ENCODE measurements at places on chromosomes 3 and 15. TPM values are rescaled to one million over a fixed set of nuclear protein-coding genes. Genes with fewer than 3 reads are reported as not detected.
A peak's percentile ranks its signal among the peaks of the same experiment; 100 is the strongest.

- no peak for DNase-seq
Observed at GRCh38 chr15:70466305-70466704, 297.1 kb downstream of the UACA start.

The COLQ gene
- 0.44 TPM for total RNA-seq

DNA sequence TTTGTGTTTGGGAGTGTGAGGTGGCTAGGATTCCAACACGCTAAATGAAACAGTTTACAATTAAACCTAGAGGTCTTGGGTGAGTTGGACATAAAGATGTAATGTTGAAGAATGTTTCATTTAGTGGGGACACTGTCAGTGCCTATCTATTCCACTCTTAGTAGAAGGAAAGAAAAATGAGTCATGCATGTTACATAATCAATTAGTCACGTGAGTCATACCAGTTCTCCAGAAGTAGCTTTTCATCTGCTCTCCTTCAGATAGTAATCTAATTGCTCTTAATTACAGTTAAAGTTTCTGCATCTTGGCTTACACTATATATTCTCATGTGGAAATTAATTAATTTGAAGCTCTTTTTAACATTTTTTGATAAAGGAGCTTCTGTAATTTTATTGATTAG is 115.7 kb upstream of the P2RY1 start:
- DNase-seq = no peak

GRCh38 chr15:76333720-76334437 is 2.7 kb upstream of the ISL2 start:
- DNase-seq = no peak

DNA sequence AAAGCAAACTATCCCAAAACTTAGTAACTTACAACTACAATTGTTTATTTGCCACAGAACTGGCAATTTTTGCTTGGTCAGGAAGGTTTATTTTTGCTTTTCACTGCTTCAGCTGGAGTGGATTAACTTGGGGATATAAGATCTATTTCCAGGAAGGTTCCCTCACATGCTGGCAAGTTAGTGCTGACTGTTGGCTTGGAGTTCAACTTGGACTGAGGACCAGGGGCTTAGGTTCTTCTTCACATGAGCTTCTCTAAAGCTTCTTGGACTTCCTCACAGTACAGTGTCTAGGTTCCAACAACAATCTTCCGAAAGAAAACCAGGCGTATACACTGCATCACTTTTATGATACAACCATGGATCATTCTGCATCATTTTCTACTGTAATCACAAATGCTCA is 264.4 kb downstream of the CHL1 start:
- no peak for DNase-seq

DNA sequence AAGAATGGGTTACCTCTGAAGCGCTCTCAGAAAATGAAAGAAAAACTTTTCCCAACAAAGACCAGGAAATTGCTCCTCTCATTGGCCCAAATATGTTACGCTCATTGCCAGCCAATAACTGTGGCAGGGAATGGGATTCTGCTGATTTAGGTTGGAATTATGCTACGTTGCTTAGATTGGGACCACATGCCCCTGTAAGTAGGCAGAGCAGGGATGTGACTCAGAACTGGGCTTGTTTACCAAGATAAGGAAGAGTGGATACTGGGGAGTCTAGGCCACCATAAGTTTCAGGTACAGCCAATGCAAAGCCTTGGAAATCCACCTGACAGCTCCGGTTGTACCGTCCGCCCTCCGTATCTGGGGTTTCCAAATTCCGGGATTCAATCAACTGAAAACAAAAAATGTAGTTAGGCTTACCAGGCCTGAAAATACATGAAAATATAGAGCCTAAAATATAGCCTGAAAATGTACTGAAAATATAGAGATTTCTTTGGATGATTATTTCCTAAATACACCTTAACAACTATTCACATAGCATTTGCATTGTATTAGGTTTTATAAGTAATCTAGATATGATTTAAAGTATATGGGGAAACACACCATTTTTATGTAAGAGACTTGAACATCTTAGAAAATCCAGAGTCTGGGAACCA is 1.5 kb upstream of the TCF12 start:
- DNase-seq = peak; percentile 12

DNA sequence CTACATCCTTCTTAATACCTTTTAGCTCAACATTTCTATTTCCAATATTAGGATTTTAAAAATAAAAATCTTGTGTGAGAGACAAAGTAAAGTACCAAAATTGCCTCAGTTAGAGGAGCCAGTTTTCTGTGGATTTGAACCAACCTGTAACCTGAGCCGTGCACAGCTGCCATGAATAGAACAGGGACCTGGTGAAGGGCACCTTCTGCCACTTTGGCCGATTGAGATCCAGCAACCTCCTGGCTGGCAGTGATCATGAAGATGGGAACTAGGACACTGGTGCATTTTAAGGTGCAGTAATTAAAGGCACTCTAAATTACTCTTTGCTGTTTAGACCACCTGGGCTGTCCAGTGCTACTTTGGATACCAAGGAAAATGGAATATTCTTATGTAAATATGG is 34.3 kb upstream of the TRAK1 start:
- DNase-seq = no peak

DNA sequence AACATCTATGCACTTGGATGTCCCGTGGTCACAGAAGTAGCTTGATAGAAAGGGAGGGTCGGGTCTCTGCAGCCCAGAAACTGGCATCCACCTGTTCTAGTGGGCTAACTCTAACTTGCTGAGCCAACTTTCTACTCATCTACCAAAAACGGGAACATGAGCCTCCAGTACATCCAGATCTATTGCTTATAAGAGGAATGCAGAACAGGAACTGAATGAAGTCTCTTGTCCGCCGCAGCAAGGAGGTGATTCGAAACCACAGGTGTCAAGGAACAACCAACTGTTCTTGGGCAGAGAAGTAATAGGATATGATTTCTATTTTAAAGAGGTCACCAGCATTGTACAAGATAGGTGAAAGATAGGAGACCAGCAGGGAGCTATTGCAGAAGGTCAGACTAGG is 17.9 kb downstream of the TERC start:
- DNase-seq = no peak

The ZKSCAN7 gene
- 1.2 TPM for total RNA-seq

DNA sequence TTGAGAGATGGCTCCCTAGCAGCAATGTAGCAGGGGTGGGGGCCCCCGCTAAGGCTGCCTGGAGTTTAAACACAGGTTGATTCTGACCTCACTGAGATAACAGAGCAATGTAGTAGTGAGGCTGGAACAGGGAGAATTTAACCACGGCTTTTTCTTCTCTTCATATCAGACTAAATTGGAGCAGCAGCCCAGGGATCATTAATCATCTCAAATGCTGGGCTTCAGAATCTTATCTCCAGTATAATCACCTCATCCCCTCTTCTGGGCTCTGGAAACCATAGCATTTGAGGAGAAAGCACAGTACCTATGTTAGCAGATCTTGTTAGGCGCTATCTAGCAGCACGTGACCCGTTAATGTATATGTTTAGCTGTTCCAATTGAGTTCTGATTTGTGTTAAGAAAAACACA is 25.4 kb upstream of the DET1 start:
- DNase-seq = no peak

DNA sequence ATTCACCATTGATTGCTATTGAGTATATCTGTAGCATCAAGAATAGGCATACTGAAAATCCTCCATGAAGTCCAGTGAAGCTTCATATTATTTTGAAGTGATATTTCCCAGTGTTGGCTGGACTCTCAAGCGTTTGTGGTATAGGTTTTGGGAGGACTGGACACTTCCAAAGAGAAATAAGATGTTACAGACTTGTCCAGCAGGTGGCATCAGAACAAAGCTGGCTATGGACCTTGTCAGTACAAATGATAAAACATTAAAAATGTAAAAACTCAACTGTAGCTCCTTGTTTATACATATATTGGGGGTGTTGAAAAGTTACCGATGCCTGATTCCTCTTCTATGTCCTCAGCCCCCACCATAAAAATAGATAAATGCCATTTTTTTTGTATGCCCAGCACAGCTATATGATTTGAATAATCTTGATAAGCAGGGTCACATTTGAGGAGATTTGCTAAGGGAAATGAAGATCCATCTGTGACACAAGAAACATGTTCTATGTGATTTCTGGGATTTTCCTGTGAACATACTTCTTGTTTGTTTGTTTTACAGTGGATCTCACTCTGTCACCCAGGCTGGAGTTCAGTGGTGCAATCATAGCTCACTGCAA is 54.5 kb upstream of the GOLGA6B start:
- DNase-seq = peak; percentile 75

The CRYGS gene
- 1.2 TPM for total RNA-seq

- no peak for DNase-seq
Observed at GRCh38 chr3:125679258-125679657, 84.0 kb upstream of the OSBPL11 start.

GRCh38 chr3:125186261-125186787 is 26.2 kb downstream of the SLC12A8 start:
- no peak for DNase-seq

DNA sequence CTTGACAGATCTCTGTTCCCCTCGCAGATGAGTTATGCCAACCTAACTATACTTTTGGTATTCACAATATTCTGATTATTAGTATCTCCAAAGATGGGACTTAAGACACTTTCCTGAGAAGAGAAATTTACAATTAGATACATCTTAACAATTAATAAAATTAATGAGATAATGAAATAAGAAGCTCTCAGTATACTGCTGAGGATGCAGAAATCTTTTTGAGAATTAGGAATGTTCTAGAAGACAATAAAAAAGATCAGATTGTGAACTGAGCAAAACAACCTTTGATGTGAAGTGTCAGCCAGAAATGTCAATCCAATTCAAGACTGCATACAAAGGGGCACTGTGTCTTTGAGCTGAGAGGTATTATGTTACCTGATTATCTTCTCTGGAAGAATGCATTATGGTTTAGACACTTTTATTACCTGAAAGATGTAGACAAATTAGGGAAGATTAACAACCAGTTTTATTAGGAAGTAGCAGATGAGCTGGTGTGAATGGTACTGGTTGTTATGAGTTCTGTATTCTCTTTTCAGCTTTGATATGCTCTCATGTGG is 262.9 kb downstream of the TIGIT start:
- DNase-seq = no peak

GRCh38 chr3:31876331-31876730 is 104.7 kb downstream of the OSBPL10 start:
- peak; percentile 65 for DNase-seq

The SLC2A2 gene
- not detected for total RNA-seq

GRCh38 chr3:12192173-12192572 is 33.5 kb upstream of the TIMP4 start:
- DNase-seq = no peak

DNA sequence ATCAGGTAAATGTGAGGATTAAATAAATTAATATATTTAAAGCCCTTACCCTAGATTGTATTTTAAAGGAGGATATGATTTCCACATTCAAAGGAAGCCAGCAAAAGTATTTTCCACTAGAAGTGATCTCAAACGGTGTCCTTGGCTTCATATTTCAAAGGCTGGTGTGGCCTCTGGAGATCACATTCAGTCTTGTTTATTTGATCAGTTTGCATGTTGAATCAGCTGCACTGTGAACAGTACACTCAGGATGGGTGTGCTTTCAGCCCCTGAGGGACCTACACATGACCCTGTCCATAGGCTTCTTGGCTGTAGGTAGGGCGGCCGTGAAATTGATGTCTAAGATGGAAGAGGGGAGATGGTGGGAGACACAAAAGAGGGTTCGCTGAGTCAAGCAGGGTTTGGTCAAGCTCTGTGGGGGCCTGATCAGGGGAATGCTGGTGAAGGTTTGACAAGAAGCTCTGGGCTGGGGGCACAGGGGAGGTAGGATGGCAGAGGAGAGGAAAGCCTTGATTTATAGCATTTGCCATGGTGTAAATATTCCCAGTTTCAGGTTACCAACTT is 21.9 kb downstream of the CYP8B1 start:
- DNase-seq = no peak

The LINS1 gene
- total RNA-seq = 4.1 TPM

GRCh38 chr3:72441284-72441994 is 406.8 kb downstream of the SHQ1 start:
- DNase-seq = no peak

The ADAMTSL3 gene
- total RNA-seq = 12.5 TPM

DNA sequence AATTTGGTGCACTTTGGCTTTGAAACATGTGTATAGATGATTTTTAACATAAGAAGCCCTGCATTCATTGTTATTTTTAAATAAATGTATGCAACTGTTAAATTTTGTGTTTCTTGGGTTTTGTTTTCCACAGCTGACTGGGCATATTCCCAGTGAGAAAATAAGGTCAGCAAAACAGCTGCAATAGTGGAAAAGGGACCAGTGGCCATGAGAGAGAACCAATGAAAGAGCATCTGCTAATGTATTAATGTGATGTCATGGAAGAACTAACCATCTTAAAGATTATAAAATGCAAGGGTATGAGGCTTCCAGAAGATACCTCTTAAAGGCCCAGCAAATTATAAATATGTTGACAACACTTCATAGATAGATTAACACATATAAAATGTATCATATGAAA is 31.0 kb upstream of the KBTBD12 start:
- DNase-seq = no peak

The PAQR5 gene
- not detected for total RNA-seq

All from lung microvascular endothelial cell (primary cell).